ENCODE measurements at places on chromosomes 1 and 21.

GRCh38 chr1:166379447-166379846, 212.6 kb upstream of the FAM78B start:
- no peak for DNase-seq

GRCh38 chr21:41217671-41218385, 49.9 kb downstream of the BACE2 start:
- DNase-seq = no peak

- no peak for DNase-seq
Observed at GRCh38 chr1:8474369-8474768, 156.5 kb downstream of the SLC45A1 start.

DNA sequence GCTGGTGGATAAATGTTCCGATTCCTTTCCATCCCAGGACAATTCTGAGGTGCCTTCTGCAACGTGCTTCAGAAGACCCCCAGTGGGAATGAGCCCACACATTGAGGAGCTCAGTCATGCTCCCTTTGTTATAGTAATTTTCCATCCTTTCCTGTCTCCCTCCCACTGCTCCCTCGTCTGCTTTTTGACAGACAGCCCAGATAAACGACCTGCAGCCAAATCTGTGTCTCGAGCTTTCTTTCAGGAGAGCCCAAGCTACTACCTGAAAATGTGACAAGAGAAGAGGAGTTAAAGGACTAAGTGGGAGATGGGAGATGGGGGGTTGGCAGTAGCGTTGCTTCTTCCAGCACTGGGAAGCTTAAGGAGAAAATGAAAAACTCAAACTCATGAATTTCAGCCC, 65.9 kb upstream of the LRRN2 start:
- DNase-seq = no peak

Measured in keratinocyte (primary cell).